ENCODE measurements at places on chromosomes 2 and 18.

GRCh38 chr2:69554981-69555380, 88.6 kb downstream of the AAK1 start:
- DNase-seq = no peak

- no peak for DNase-seq
Measured at GRCh38 chr2:11719230-11719977, 27.0 kb upstream of the LPIN1 start.

DNA sequence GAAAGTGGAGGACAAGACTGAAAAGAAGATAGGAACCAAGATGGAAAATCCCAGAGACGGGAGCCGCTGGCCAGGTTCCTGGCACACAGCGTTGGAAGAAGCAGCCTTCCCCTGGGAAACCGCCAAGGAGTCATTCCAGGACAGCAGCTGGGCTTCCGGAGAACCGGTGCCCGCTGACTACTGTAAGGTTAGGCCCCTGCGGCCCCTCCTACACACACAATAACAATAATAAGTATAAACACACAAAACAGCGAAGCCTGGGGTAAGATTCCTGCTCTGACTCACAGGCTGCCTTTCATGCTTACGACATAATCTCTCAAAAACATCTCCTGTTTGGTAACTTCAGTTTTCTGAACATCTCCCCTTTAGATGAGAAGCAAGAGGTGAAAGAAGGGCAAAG, 28.1 kb upstream of the MYCN start:
- no peak for DNase-seq

GRCh38 chr18:62497190-62497772, 25.5 kb upstream of the ZCCHC2 start:
- DNase-seq = no peak

GRCh38 chr2:220555961-220556630, 928.7 kb downstream of the SLC4A3 start:
- no peak for DNase-seq

- no peak for DNase-seq
Measured at GRCh38 chr2:45583977-45584376, 27.1 kb downstream of the SRBD1 start.

GRCh38 chr2:217713395-217714286, 289.2 kb downstream of the TNS1 start:
- peak; percentile 43 for DNase-seq

GRCh38 chr18:5841518-5841917, 53.8 kb downstream of the TMEM200C start:
- no peak for DNase-seq

GRCh38 chr2:170975943-170976270, 46.9 kb downstream of the GORASP2 start:
- DNase-seq = no peak

DNA sequence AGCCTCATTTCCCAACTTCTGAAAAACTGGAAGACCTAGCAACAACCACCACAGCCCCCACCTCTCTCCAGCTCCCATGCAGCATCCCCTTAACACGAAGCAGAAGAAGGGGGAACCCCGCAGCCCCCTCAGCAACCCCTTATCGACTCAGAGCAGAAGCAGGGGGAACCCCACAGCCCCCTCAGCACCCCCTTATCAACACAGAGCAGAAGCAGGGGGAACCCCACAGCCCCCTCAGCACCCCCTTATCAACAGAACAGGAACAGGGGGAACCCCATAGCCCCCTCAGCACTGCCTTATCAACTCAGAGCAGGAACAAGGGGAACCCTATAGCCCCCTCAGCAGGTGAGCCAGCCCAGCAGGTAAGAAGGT, 6.7 kb downstream of the SLC66A2 start:
- no peak for DNase-seq

DNA sequence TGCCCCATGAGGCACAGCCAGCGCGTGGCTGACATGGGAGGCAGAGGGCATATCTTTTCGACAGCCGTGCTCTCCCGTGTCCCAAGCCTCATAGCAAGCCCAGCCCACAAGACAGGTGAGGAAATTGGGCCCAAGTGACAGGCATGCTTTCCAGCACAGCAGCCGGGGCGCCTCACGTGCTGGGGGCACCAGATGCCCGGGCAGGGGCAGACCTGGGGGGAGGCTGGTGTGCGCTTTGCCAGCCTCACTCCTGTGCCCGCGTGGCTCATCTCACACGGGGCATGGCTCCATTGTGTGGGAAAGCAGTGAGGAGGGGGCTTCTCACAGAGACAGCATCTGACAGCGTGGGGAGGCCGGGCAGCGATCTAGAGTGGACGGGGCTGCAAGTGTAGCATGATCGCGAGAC, 93.2 kb downstream of the USP40 start:
- DNase-seq = no peak

GRCh38 chr2:98561902-98562695, 46.2 kb downstream of the COA5 start:
- no peak for DNase-seq

DNA sequence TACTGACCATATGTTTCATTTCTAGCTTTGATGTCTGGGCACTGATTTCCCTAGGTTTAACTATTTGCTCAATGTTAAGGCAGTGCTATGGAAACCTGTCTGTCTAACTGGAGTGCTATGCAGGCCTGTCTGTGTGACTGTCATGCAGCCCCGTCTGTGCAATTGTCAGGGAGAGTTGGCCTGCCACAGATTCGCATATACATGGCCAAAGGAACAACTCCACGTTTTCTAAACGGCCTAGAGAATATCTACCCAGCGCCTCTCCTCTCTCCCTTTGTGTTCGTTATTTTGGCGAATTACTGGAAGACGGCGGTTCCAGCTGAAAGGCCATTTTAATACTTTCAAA, 59.6 kb upstream of the PSME4 start:
- no peak for DNase-seq

DNA sequence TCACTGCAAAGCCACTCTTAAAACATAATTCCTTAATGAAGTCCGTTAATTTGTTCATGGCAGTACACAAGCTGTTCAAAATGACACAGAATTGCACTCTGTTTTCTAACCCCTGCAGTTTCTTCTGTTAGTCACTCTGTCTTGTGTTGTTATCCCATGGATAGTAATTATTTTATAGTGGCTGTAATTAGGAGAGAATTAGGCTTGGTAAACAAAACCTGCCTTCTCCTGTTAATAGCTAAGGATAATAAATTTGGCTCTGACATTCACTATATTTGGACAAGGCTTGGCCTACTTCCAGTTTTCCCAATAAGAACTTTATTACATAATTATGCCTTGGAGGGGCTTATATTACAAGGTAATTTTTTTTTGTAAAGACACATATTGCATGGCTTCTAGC, 330.3 kb upstream of the FIGN start:
- no peak for DNase-seq

GRCh38 chr2:108385411-108386071, 7.8 kb downstream of the SULT1C4 start:
- no peak for DNase-seq

DNA sequence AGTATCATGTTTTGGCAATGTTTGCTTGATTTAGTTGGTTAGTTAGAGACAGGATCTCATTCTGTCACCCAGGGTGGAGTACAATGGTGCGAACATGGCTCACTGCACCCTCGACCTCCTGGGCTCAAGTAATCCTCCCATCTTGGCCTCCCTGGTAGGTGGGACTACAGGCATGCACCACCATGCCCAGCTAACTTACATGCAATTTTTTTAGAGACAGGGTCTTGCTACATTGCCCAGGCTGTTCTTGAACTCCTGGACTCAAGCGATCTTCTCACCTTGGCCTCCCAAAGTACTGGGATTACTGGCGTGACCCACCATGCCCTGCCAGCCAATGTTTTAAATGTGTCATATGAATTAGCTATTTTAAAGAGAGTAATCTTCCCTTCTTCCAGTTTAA, 16.3 kb upstream of the CDKL4 start:
- no peak for DNase-seq

DNA sequence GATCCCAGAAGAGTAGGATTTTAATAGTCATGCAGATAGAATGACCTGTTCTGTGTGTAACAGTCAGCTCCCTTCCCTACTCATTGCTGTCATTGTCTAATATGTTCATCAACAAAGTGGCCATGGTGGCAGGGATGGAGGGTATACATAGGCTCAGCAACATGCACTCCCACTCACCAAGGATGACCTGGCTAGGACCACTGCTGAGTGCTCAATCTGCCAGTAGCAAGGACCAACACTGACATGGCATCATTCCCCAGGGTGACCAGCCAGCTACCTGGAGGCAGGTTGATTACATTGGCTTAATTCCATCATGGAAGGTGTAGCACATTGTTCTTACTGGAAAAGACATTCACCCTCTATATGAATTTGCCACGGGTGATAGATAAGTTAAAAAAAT, 401.7 kb upstream of the CELF4 start:
- no peak for DNase-seq

GRCh38 chr18:8525692-8526091, 83.5 kb upstream of the RAB12 start:
- no peak for DNase-seq

DNA sequence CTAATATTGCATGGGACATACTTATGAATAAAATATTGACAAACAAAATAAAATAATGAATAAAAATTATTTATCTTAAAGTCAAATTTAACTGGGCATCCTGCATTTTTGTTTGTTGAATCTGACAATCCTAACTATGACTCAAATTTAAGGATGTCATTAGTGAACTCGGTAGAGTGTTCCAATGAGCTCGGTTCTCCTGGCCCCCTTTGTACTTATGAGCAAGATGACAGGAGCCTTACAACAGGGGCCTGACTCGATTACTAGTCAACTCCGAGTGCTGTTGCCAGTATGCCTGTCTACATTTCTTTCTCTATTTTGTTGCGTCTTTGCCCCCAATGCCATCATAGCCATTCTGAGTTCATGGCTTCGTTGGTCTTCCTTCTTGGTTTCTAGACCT, 40.3 kb downstream of the HRH4 start:
- DNase-seq = no peak

DNA sequence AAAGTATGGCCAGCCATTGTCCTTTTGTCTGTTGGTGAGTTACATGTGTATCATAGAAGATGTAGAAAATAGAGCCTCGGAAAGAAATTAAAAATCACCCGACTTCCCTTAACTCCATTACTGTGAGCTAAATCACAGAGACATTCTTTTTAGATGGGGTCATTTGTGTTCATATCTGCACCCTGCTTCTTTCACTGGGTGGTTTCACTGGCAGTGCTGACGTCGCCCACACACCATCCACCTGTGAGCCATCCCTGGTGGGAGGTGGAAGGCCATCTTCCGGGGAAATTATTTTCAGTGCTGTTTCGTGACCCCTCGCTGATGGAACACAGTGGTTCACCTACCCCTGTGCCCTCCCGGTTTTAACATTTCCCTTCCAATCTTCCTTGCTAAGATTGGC, 21.2 kb downstream of the SH3BP4 start:
- no peak for DNase-seq

DNA sequence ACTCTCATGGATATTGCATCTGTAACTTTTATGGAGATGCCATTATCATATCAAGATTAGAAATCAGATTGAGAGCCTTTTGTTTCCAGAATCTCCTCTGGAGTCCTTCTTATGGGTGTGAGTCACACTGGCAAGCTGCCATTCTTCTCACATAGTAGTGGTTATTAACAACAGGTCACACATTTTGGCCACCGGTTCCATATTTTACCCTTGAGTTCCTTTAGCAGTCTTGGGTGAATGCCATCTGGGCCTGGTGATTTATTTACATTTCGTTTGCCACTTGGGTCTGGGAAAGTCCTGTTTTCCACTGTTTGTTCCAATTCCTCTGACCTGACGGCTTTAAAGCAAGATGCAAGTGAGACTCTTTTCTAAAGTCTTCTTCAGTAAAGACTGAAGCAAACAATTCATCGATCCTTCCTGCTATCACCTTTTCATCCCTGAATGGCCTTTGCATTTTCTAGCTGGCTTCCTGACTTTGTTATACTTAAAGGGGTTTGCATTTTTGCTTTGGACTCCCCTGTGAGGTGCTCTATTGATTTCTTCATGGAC, 80.5 kb upstream of the CAVIN2 start:
- no peak for DNase-seq

- DNase-seq = no peak
Measured at GRCh38 chr2:146041274-146041910, 1521.5 kb upstream of the ZEB2 start.

- no peak for DNase-seq
Measured at GRCh38 chr2:23157812-23158211, 227.2 kb upstream of the KLHL29 start.

DNA sequence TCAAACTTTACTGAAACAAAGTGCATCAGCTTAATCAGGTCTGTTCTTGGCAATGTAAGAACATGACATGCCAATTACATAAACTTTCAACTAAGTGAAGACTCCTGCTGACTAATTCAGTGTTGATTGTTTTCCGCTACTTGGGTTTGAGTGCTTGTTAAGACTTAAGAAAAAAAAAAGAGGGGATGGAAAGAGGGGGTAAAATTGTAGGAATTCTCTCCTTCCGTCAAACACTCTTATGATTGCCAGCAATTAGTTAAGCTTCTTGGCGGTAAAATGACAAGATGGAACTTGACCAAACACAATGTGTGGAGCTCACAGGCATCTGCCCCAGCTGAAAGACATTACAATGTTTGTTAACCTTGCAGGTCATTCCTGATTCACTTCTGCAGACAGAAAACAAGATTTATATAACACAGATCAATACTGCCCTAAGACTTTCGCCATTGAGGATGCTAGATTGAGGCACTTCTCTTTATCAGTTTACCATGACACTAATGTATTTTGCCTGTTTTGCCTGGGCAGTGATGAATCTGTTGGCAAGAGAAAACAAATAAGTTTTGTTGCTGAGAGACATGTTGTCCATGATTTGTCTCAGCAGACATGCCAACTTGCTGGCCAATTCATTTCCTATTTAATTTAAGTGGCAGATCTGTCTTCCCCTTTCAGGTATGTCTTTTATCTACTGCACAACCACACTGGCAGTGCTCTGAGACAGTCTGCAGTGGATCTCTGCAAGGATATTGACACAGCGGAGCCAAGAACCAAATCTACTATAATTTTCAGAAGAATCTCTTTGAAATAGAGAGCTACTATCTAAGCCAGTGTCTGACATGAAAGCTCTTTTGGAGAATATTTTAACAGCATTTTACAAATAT, 410.0 kb upstream of the KCNH7 start:
- no peak for DNase-seq

DNA sequence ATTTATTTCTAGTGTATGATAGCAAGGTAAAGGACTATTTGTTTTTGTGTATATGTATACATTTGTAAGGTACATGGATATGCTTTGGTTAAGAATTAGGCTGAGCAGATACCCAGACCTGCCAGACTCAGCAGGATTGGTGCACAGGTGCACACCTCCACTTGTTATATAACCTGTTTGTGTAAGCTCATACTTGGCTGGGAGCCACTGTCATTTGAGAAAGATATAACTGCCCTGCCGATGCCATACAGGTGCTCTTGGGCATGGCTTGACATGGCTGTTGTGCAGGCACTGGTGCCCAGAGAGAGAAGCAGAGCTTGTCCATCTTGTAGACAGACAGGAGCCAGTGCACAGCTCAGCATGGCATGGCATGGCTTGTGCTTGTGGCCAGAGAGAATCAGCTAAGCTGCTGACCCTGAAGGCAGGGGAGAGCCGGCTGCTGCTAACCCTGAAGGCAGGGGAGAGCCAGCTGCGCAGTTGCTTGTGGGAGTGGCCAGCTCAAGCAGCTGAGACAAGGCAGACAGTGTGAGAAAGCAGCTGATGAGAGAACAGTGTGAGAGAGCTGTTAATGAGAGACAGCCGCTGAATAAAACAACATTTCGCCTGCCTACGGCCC, 136.5 kb downstream of the RNF144A start:
- no peak for DNase-seq

GRCh38 chr2:177693658-177694339, 301.2 kb downstream of the AGPS start:
- DNase-seq = no peak

Measured in central memory CD4-positive, alpha-beta T cell (primary cell).